Suppressor macrophage treated with lipopolysaccharide for 4 hours (primary cell): ENCODE measurements at places on chromosomes 4 and X.
A peak's percentile ranks its signal among the peaks of the same experiment; 100 is the strongest.

GRCh38 chrX:51759055-51759839 lies 16.0 kb downstream of the GSPT2 start:
- no peak for DNase-seq

- no peak for DNase-seq
Measured at GRCh38 chr4:182562350-182562749, 319.1 kb downstream of the TENM3 start.

DNA sequence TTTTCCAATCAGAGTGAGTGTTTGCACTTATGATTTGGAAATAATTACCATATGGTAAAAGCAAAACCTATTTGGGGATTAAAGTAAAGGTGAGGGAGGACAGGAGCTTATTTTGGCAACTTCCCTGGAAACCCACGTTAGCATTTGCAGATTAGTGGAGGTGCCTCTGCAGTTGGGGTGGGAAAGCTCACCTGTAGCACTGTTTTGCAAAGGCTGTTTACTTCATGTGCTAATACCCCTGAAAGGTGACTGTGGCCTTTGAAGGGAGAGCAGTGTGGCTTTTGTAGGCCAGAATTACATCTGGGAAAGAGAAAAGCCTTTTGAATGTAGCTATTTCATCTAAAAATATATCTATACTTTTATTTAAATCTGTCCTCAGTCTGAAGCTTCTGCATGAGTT lies 9.4 kb downstream of the SUPT20HL1 start:
- DNase-seq: no peak

DNA sequence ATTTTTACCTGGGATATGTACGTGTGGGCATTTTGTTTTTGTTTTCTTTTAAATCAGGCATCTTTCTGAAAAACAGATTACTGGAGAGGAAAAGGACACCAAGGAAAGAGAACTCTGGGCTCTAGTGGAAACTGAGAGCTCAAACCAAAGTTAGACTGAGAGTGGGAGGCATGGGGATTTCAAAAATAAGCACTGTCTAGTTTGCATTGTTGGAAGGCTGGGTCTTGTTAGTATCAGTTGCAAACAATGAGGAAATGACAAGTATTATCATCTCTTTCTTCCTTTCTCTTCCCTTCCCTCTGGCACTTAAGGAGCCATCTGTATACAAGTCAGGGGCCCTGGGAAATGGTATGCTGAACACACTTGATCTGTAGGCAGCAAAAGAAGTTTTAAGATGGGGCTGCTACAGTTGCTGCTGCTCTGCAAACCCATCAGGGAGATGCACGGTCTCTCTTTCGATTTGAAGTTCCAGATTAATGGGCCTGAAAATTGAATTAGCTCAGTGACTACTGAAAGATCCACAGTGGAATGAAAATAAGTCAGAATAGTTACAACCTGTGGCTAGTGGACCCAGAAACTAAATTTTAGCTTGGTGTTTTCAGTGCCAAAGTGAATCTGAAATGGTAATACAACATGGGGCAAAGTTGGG lies 48.0 kb upstream of the GRXCR1 start:
- DNase-seq: no peak

DNA sequence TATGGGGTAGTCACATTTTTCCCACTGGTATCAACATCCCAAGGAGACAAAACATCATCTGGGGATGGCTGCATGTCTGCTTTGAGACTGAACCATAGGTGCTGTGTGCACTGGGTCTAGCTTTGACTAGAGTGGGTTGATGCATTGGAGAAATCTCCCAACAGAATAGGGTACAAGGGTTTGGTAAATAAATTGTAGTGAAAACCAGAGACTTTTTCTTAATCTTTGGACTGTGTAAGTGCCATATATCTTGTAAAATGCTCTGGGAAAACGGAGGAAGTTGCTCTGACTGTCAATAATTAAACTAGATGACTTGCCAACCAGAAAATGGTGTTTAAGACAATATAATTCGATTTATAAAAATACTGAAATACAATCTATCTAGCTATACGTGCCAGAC lies 1064.0 kb upstream of the SLIT2 start:
- no peak for DNase-seq

GRCh38 chr4:185128272-185129119 lies 14.6 kb upstream of the SLC25A4 start:
- DNase-seq: no peak

DNA sequence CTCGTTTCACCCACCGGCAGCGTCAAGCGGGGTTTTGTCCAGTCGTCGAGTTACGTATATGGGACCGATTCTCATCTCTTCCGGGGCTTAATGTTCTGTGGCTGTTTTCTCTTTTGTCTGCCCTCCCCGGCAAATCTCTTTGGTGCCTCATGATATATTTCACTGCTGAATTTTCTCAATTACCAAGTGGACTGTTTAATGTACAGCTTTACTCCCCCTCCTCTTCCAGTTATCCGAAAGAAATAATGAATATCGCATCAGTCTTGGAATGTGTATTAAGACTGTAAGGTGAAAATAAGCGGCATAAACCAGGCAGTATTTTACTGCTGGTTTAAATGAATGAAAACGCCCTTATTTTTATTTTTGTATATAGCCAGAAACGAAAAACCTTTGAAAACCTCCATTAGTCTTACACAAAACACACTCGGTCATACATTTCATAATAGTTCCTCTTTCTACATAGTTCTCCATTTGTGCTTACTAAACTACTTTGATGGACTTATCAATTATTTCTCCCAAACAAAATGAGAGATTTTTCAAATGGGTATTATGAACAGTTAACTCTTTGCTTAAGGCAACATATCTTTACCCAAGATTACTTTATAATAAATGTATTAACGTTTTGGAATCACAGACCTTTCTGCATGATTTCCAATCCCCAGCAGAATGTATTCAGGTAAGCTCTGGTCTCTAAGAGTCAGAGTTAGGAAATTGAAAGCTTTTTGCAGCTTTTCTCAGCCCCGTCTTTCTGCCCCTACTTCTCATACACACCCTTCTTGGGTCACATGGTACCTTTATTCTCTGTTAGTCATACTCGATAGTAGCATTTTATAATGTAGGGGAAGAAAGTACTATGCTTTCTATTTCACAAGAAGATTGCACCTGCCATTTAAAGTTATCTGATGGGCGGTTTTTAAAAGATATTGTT lies 979 bp downstream of the RP2 start:
- DNase-seq: peak; percentile 40

GRCh38 chr4:159735281-159736207 lies 632.7 kb downstream of the RAPGEF2 start:
- no peak for DNase-seq

- no peak for DNase-seq
Measured at GRCh38 chr4:135497563-135498152, 1296.1 kb upstream of the PABPC4L start.

GRCh38 chrX:107454302-107454701 lies 4.8 kb downstream of the FRMPD3 start:
- DNase-seq: no peak

GRCh38 chrX:26664919-26665318 lies 448.9 kb downstream of the MAGEB5 start:
- no peak for DNase-seq

DNA sequence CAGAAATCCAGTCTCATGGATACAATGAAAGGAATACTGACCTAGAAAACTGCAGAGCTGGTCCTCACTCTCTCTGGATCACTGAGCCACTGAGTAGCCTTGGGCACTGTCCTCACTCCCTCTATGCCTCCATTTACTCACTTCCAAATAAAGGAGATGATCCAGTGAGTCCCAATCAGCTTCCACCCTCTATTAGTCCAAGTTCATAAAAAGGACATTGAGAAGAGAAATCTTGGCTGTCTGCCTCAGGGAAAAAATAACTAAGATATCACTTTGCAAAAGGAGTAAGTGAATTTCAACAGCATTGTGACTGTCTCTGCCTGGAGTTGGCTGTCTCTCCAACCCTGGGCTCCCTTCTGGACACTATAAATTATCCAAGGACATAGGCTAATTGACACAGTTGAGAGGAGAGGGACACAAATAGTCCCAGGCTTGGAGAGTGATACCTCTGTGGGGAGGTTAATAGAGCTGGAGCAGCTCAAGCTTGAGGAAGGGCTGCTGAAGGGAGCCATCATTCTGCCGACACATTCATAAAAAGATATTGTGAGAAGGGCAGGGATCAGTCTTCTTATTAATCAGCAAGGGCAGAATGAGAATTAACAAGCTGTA lies 572.3 kb downstream of the RAB28 start:
- DNase-seq: no peak

DNA sequence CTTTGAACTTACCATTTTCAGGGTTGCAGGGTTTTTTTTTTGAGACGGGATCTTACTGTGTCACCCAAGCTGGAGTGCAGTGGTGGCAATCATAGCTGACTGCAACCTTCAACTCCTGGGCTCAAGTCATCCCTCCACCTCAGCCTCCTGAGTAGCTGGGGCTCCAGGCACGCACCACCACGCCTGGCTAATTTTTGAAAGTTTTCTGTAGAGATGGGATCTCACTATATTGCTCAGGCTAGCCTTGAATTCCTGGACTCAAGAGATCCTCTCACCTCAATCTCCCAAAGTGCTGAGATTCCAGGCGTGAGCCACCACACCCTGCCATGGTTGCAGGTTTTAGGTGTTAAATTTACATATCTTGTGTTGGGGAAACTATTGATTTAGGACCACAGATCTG lies 64.5 kb downstream of the STOX2 start:
- DNase-seq: no peak

GRCh38 chr4:153771046-153771445 lies 11.2 kb upstream of the RNF175 start:
- peak; percentile 43 for DNase-seq

DNA sequence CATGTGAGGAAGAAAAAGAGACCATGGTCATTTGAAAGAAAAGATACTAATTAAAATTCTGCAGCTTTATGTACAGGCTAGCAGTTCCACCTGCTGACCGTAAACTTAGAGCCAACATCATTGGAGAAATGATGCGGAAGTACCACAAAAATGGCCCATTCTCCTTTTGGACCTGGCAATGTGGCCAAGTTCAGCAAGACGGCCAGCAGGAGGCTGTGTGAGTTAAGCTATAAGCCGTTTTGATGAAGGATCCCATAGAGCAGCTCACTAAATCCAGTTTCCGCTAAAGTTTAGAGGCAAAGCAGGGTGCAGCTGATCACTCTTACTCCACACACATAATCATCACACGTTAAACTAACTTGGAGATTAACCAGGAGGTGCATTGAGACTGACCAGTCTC lies 133.8 kb downstream of the LDB2 start:
- no peak for DNase-seq

- DNase-seq: no peak
Measured at GRCh38 chrX:50952406-50952805, 41.9 kb downstream of the BMP15 start.

- no peak for DNase-seq
Measured at GRCh38 chr4:187176261-187176910, 452.7 kb upstream of the FAT1 start.

DNA sequence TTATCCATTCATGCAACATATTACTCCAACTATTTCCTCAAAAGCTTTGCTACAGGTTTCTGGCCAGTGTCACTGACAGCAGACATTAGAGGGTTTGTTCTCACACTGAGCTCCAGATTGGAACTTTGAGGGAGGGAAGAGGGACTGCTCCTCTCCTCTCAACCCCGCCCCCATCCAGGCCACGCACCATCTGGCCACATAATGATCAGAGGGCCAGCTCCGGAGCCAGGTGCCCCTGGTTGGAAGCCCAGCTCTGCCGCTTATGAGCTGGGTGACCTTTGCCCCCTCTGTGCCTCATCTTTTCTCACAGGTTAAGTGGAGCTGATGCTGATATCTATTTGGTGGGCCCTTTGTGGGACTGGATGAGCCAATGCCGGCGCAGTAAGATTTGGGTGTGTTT lies 55.8 kb downstream of the C4orf50 start:
- no peak for DNase-seq

- peak; percentile 63 for DNase-seq
Measured at GRCh38 chr4:169009286-169010124, 550 bp downstream of the CBR4 start.

- no peak for DNase-seq
Measured at GRCh38 chrX:135087867-135088266, 32.5 kb downstream of the ETDB start.

GRCh38 chrX:8484360-8484949 lies 19.8 kb downstream of the VCX3B start:
- DNase-seq: no peak

- peak; percentile 47 for DNase-seq
Measured at GRCh38 chr4:77501851-77502250, 103.8 kb upstream of the CXCL13 start.

DNA sequence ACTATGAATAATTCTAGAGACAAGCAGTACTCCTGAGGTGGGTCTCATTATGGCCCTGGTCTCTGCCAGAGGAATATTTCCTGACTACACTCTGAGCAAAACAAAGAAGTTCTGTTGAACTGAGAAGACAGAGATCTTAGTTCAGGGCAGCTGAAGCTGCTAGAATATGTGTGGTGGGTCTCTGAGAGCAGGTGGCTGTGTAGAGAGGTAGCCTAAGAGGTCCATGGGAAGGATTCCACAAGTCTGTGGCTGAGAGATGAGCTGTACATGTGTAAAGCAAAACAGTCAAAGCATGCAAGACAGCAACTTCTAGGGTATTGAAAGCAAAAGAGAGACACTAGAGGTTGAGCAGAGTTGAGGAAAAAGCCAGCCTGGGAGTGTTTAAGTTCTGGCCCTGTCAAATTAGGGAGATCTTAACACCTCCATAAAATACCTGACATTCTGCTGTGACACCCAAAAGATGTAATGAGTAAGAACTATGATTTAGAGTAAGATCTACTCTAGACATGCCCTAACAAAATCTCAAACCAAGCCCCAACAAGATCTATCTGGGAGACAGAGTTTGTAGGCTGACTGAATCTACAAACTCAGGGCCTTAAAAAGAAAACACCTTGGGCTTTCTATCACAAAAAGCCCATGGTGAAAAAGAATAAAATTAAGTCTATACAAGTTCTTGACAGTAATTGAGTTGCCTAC lies 274.4 kb downstream of the BANK1 start:
- DNase-seq: no peak

DNA sequence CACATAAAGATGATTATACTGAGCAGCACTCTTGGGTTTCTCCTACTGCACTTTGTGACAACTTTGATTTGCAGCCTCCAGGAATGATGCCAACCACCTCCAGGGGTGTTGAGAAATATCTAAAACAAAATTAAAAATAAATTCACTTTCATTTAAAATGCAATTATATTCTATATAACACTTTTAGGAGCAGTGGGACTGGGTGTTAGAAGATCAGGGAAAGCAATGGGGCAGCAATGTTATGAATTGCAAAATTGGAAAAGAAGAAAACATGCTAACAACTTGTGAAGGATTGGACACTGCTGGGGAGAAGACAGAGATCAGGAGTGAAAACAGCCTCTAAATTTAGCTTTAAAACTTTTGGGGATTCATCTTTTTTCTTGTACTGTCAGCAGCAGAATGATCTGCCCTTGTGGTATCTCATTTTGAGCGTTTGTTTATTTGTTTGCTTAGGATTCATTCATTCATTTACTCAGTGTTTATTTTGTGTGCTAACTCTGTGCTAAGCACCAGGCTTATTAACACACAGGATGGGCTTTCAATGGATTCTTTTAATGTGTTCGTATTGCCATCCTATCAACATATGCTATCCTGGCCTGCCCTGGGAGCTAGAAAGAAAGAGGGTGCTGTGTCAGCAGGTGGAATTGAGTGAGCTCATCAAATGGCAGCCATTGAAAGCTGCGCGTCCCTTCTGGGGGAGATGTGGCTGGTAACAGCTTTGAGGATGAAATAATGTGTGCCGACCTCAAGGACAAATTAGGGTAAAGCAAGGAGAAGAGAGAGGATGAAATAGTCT lies 96.5 kb downstream of the FRMPD4 start:
- no peak for DNase-seq
